ENCODE measurements at places on chromosomes 7 and 10.

DNA sequence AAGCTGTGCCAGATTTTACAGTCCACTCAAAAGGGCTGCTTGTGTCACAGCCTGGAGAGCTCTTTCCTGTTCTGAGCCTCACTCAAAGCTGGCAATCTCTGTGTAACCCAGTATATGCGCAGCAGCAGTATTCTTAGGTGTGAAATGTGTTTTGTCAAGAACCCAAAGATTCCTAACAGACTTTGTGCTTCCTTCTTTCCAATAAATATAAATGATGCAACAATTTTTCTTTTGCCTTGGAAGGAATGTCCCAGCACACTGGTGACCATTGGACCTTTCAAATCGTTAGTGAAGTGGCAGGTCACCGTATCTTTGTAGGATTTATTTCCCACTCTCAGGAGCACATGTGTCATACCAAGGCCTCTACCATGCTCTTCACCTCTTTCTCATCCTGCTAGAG lies 5.6 kb upstream of the ZC3HAV1 start:
- no peak for DNase-seq

- no peak for DNase-seq
Measured at GRCh38 chr10:72754275-72755032, 62.5 kb downstream of the MCU start.

- no peak for DNase-seq
Measured at GRCh38 chr10:11715815-11716494, 26.2 kb upstream of the ECHDC3 start.

GRCh38 chr10:86951184-86951761 lies 6.1 kb downstream of the MMRN2 start:
- DNase-seq = no peak

- DNase-seq = no peak
Measured at GRCh38 chr7:31068006-31068675, 16.0 kb downstream of the ADCYAP1R1 start.

DNA sequence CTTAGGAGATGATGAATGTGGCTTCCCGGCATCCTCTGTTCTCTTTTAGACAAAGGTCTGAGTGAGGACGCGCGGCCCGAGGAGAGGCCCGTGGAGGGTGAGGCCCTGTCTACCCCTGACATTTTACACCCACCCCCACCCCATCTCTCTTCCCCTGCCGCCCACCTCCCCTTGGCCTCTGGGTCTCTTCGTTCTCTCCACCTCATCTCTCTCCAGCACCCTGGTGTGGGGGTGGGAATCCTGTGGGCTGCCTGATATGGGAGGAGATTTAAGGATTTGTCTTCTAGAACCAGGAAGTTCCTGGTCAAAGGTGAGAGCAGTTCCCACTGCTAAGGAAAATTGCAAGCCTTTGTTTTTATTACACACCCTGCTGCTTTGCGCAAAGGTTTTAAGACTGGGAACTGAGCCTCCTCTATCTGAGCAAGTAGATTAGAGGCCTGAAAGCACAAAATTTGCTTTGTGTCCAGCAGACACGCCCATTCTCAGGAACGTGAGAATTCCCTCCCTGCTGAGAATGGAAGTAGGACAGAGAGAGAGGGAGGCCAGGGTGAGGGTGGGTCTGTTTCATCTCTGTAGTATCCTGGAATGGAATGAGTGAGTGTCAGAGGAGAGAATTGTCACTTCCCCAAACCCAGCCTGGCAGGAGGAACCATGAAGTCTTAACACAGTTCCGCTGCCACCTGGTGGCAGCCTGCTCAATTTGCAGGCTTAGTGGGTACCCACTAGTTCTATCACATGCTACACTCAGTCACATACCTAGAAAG lies 91.2 kb downstream of the GTF2IRD1 start:
- peak; percentile 15 for DNase-seq

DNA sequence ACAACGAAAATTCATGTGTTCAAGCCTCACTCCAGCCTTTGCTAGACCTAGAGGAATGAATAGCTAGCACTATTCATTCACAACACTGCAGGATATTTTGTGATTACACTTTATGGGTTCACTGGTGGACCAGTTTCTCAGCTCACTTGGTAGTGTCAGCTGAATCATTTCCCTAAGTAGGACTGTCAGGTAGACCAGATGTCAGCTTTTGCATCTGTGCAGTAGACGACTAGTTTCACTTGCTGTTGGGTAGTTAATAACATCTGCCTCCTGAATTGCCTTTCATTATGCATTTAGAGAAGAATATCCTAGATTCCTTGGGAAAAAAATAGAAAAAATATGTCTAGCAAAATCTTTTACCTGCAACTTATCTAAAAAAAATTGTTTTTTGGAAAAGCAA lies 296.4 kb downstream of the ADARB2 start:
- DNase-seq = no peak

DNA sequence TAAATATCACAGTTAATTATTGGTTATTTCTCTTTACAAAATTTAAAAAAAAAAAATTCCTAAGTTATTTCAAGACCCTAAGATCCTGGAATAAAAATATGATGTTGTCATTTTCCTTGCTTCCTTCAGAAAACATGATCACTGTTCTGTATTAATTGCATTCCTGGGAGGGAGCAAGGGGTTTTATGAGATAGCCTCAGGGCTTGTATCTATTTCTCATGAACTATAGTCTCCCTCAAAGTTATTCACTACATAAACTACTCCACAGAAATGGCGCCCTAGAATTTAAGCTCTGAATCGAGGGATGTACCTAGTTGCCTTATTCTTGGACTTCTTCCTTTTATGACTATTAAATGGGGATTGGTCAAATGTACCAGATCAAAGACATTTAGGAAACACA lies 170.3 kb downstream of the CHRM2 start:
- DNase-seq = no peak

GRCh38 chr7:121272676-121273075 lies 56.1 kb upstream of the WNT16 start:
- no peak for DNase-seq

GRCh38 chr7:43591558-43592180 lies 8.8 kb downstream of the STK17A start:
- no peak for DNase-seq

DNA sequence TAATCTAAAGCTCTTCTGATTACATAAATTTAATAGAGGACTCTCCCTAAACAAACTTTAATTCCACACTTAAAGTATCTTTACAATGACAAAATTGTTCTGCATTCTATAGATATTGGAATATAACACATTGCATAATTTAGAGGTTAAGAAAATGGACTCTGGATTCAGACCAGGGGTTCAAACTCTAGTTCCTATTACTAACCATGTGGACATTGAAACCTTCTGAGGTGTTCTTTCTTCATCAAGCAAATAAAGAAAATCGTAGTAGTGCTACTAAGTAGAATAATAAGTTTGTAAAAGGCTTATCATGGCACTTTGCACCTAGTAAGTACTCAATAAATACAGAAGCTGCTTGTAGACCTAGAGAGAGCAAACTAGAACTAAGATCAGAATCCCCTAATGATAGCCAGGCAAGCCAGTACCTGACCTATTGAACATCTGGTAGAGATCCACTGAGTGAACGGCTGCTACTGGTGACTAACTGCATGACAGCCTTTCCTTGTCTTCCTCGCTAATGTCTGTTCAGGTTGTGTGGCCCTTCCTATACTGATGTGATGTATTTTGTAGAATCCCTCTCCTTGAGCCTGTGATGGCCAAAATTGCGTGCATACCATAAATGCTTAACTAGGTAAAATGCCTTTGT lies 430.3 kb downstream of the KCNMA1 start:
- DNase-seq = no peak

- no peak for DNase-seq
Measured at GRCh38 chr7:360454-361100, 70.6 kb downstream of the FOXL3 start.

DNA sequence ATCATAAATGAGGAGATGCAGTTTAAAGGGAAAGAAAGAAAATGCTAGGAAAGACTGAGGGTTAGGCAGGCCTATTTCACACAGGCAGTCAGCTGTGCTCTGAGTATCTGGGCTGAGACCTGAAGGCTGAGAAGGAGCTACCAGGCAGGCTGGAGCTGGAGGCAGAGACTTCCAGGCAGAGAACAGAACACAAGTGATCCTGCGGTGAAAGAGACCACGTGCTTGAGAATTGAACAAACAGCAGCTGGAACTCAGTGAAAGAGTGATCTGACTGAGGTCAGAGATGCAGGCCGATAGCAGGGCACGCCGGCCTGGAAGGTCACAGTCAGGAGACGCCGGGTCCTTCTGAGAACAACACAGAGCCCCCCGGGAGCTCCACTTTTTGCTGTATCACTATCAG lies 147.8 kb downstream of the ADAM12 start:
- DNase-seq = no peak

GRCh38 chr10:132858121-132859081 lies 72.5 kb upstream of the NKX6-2 start:
- no peak for DNase-seq

DNA sequence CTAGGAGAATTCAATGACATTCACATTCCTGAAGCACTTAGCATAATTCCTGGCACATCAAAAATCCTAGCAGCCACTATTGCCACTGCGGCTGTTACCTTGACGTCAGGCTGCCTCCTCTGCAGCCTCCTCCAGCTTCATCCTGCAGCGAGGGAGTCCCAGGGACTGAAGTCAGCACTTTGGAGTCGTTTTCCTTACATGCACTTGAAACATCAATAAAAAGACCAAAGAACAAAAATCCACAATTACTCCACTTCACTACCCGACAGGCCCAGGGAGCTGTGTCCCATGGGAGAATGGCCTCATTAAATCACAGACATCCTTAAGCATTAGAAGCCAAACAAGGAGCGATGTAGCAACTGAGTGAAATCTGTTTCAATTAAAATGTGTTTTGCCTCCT lies 48.6 kb upstream of the NANOS1 start:
- no peak for DNase-seq
